T-cell (primary cell): ENCODE measurements at places on chromosomes 7 and 10.

DNA sequence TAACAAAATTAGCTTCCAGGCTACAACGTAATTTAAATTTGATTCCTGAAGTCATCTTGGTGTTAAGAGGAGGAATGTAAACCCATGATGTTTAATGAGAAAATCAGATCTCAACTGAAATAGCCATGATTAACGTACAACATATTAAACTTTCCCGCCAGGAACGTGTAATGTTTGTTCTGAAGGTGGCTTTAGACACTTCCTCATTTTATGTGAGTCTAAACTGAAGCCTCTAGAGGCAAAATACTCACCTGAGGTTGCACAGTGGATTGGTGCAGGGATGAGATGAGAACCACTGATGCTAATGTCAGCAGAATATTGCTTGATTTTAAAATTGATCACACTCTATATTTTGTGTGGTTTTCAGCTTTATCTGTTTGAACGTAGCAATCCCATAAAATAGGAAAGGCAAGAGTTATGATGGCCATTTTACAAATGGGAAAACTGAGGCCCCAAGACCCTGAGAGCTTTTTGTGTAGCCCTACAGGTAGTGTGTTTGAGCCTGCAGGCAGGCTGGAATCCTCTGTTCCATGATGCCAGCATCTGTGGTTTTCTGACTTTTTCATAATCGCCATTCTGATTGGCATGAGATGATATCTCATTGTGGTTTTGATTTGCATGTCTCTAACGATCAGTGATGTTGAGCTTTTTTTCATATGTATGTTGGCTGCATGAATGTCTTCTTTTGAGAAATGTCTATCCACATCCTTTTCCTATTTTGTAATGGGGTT, 243.7 kb upstream of the BMPER start:
- no peak for DNase-seq

DNA sequence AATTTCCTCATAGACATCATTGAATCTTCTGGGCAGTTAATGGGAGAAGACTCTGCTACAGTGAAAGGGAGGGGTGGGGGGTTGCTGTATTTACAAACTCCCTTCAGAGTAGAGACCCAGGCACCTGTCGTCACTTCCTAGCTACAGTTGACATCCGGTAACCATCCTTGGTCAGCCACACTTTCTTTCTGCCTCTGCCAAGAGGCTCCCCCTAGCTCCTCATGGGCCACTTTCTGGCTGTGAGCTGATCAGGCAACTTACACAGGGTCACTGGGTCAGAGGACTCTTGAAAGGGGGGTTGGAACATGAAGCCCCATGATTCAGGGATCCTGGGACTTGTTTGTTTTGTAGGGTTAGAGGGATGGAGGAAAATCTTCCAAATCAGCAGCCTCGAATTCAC, 1.2 kb downstream of the TECPR1 start:
- peak; percentile 56 for DNase-seq

- DNase-seq = no peak
Measured at GRCh38 chr7:70622936-70623335, 509.0 kb upstream of the GALNT17 start.

DNA sequence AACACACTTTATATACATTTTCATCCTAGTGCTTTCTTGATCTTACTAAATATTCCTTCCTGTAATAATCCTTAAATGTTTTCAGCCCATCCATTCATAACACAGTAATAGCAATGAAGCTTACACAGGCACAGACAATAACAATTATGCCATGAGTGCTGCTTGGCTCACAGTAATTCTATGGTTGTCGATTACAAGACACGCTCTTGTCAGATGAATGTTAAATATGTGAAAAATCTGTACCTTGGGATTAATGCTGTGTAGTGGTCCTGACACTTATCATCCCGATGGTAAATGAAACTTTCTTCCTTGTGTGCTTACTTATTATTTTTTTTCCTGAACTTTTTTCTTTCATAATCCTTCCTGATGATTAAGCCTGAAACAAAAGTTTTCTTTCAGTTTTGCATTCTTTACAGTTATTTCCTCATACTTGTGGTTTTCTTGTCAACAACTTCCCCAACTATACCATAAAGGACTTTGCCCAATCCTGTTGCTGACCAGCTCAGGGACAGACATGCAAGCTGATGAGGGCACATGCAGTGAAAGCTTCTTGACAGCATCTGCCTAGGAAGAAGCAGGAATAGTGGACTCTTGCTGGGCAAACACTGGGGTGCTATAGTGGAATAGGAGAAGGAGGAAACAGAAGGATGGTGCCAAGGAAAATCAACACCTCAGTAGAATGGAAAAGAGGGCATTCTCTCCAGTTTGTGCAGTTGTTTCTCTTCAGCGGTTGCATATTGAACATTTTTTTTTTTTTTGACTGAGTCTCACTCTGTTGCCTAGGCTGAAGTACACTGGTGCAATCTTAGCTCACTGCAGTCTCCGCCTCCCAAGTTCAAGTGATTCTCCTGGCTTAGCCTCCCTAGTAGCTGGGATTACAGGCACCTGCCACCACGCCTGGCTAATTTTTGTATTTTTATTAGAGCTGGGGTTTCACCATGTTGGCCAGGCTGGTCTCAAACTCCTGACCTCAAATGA, 6.7 kb upstream of the MGAM2 start:
- DNase-seq = no peak

GRCh38 chr10:89332123-89332633, 4.4 kb downstream of the IFIT3 start:
- DNase-seq = peak; percentile 26

DNA sequence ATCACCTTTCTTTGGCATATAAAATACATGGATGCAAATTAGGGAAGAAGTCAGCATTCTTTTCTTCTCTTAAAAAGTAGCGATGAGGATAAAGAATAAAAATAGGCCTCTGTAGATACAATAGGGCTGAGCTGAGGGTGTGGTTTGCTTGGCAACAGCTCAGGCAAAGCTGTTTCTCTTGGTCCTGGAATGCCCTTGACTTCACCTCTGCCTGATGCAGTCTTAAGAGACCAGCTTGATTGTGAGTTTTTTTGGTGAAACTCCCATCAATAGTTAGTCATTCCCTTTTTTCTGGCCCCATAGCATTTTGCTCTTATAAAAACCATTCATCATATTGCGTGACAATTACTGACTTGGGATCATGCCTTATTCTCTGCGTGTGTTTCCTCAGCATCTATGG, 42.1 kb upstream of the MKLN1 start:
- DNase-seq = no peak

- no peak for DNase-seq
Measured at GRCh38 chr7:131170440-131171271, 157.0 kb upstream of the MKLN1 start.

DNA sequence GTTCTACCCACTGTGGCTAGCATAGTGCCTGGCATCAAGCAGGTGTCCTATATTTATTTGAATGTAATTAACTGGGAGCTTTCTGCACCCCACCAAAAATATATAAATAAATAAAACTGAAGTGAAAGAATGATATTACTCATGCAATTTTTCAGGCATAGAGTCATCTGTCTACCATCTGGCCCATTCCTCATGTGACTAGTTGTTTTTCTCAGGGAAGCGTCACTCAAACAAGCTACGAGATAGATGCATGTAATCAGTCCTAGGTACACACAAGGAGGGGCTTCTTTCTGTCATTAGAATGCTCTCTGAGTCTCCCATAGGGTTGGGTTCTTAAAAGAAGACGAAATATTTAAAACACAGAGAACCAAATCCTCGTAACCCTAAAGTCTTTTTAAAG, 255.5 kb upstream of the KMT2E start:
- no peak for DNase-seq

DNA sequence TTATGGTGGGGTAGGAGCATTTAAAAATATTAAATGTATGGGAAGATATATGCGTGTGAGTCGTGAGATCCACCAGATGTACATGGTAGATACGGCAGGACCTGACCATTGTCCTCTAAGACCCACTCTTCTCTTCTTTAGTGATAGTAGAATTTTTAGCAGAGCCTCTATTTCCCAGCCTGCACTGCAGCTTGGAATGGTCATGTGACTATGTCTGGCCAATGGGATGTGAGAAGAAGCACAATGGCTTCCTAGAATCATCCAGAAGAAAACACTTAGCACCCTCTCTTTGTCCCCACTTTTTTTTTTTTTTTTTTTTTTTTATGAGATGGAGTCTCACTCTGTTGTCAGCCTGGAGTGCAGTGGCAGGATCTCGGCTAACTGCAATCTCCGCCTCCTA, 86.6 kb upstream of the CYTH3 start:
- no peak for DNase-seq

DNA sequence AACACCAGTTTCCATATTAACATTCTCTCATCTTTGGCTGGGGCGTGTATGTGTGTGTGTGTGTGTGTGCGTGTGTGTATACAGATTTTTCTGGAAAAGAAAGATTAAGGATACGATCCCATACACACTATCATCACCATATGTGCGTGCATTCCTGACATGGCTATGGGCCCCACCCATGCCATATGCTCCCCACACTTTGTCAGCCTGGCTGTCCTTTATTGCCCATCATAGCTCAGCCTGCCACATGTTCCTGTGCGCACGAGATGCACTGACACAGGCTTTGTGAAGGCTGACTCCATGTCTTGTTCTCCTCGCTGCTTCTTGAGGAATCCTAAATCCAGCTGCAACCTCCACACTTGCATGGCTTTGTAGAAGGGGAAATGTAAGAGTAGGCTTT, 984.1 kb downstream of the LRMDA start:
- DNase-seq = no peak

GRCh38 chr7:114653364-114654088, 238.9 kb downstream of the FOXP2 start:
- DNase-seq = no peak

DNA sequence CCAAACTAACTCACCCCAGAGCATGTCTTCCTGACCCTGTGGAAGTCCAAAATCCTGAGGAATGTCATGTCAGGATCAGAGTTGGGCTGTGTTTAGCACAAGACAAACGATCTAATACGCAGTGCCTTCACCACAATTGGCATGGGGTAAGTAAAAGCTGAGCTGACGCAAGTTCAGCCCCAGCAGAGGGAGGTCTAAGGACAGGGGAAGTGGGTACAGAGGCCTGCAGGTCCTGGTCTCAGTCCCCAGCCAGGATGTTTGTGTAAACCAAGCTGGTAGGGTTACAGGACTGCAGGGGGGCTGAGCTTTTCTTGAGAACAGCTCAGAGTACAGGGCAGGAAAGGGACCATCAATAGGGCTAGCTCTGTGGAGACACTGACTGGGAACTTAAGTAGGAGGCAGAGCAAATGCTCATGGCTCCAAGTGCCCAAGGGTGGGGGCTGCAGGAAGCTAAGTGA, 5.3 kb upstream of the KCNIP2 start:
- no peak for DNase-seq

- no peak for DNase-seq
Measured at GRCh38 chr7:91692800-91693199, 187.7 kb downstream of the MTERF1 start.

GRCh38 chr7:150723467-150723866, 7.1 kb downstream of the GIMAP1 start:
- DNase-seq = no peak

DNA sequence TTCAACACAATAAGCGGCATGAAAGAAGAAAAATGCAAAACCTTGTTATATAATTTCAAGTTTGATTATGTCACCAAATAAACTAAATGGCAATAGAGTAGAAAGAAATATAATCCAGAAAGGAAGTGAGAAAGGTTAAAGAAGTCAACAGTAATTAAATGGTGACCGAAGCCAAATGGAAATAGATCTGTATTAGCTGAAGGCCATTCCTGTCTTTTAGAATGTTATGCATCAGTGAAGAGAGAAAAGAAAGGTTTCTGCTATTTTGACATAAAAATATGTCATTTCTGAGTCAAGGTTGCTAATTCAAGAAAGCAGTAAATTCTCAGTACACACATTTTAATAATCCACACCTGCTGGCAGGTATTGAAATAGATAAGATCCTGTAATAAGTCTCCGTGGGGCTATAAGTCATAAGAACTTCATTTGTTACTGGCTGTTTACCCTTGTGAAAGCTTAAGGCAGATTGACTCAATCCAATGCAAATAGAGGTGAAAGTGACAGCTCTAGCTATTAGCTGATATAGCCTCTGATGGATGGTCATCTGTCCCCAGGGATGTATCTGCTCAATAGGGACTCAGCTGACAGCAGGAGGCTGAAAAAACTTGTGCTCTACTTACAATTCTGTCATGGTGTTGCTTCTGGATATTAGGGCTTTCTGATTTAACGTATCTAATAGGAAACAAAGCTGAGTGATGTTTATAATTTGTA, 152.1 kb downstream of the FZD1 start:
- DNase-seq = no peak

- no peak for DNase-seq
Measured at GRCh38 chr7:33837356-33837851, 67.9 kb upstream of the BMPER start.

GRCh38 chr7:44963364-44964290, 15.2 kb downstream of the MYO1G start:
- no peak for DNase-seq

- no peak for DNase-seq
Measured at GRCh38 chr7:158263964-158264748, 323.5 kb downstream of the PTPRN2 start.

- DNase-seq = no peak
Measured at GRCh38 chr7:140732416-140732815, 35.9 kb downstream of the NDUFB2 start.

GRCh38 chr10:71219918-71220688, 7.7 kb downstream of the UNC5B start:
- DNase-seq = no peak

DNA sequence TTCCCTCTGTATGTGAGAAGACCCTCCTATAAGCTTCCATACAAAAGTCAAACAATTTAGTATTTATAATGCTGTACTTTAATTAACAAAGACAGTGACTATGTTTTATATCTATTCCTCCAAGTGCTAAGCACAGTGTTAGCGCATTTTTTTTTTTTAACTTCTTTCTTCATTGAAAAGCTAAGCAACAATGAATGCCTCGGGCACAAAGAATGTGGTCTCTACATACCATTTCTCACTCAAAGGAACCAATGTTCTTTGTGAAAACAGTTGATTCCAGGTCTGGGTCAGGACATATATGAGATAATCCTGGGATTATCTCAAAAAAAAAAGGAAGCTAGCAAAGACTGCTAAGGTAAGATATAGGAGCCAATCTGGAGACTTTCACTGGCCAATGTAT, 26.2 kb upstream of the REEP3 start:
- DNase-seq = no peak

- no peak for DNase-seq
Measured at GRCh38 chr10:15719049-15719898, 448 bp downstream of the ITGA8 start.

- DNase-seq = no peak
Measured at GRCh38 chr7:38006559-38006958, 86.1 kb downstream of the EPDR1 start.
